GM12878 (cell line): ENCODE measurements at places on chromosomes 3 and 15. TPM values are rescaled to one million over a fixed set of nuclear protein-coding genes. Genes with fewer than 3 reads are reported as not detected.

GRCh38 chr3:28036599-28037575 is 204.5 kb upstream of the CMC1 start:
- DNase-seq, result no peak

GRCh38 chr15:39326306-39326975 is 254.4 kb upstream of the THBS1 start:
- no peak for DNase-seq

GRCh38 chr3:81549388-81549787 is 212.1 kb downstream of the GBE1 start:
- DNase-seq, result no peak

- no peak for DNase-seq
Observed at GRCh38 chr15:77527164-77527778, 105.4 kb downstream of the LINGO1 start.

DNA sequence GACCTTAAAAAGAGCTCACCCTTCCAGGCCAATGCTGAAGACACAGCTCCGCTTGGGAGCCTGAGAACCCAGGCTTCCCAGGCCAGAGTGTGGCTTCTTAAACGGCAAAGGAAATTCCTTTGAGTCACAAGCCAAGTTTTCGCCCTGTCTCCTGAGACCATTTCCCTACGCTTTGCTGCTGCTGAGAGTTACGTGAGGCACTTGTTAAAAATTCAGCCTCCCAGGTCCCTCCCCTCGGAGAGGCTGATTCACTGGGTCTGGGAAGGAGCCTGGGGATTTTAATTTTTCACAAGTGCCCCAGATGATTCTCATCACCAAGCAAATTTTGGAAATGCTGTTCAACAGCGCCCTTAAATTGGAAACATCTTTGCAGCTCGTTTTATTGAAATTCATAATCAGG is 25.5 kb downstream of the RLBP1 start:
- DNase-seq, result no peak

GRCh38 chr3:98519351-98519750 is 3.4 kb downstream of the CLDND1 start:
- no peak for DNase-seq

- peak; percentile 89 for DNase-seq
Observed at GRCh38 chr3:13414040-13414729, 5.9 kb downstream of the NUP210 start.

PLA2G4E gene
- polyA plus RNA-seq, result not detected in 2 replicates

FBXO40 gene
- polyA plus RNA-seq, result 0.04 and 0.05 TPM in 2 replicates

SCAMP5 gene
- 1.7 and 2.0 TPM in 2 replicates for polyA plus RNA-seq

ZBED2 gene
- polyA plus RNA-seq, result 0.09 TPM in 1 of 2 replicates, not detected in the other
